ENCODE measurements at places on chromosomes 6 and 20. TPM values are rescaled to one million over a fixed set of nuclear protein-coding genes. Genes with fewer than 3 reads are reported as not detected.
A peak's percentile ranks its signal among the peaks of the same experiment; 100 is the strongest.

Gene ARHGAP18
- 17.0 TPM for total RNA-seq

GRCh38 chr20:3927486-3928291 is 38.5 kb downstream of the PANK2 start:
- H3K36me3 ChIP-seq, result peaks cover 36% of the 10 kb centered on the region
- peak; percentile 47 for DNase-seq
- no peaks in the 10 kb centered on the region for H3K27me3 ChIP-seq
- peaks cover 25% of the 10 kb centered on the region for H3K4me1 ChIP-seq

DNA sequence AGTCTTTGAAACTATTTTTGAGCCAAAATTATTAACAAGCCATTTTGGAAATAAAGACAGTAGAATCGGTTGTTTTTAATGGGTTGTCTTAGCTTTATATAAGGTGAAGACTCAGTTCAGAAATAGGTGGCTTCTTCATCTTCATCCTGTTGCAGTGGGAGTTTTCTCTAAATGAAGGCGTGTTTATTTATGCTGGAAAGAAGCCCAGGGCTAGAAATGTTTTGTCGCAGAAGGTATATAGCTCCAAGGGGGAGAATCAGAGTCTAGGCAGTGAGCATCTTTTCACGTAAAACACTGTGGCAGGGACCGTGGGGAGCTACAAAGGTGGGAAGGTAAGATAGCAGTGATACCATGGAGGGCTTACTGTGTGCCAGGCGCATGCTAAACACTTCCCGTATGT is 34.3 kb downstream of the FARS2 start:
- DNase-seq, result peak; percentile 69
- H3K27me3 ChIP-seq, result no peaks in the 10 kb centered on the region
- no peak overlapping the region for H3K27ac ChIP-seq
- no peak overlapping the region for H3K4me3 ChIP-seq

DNA sequence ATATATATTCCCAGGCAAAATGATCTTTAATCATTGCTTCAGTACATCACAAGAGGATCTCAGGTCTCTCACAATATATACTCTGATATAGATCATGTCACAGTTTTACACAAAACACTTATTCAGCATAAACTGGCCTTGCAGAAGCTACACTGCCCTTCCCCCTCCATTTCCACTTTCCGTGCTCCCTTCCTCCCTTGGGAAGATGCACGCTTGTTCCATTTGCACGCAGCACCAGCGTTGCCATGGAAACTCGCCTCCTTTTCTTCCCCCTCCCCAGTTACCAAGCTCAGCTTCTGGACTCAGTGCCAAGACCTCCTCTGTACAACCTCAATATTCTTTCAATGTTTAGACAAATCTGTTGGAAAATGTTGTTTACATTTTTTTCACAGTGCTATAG is 154.6 kb downstream of the RFPL4B start:
- H3K4me1 ChIP-seq, result peaks cover 9% of the 10 kb centered on the region
- H3K36me3 ChIP-seq, result no peaks in the 10 kb centered on the region
- H3K27ac ChIP-seq, result peak overlapping the region; percentile 0
- no peaks in the 10 kb centered on the region for H3K27me3 ChIP-seq
- DNase-seq, result peak; percentile 80

- no peaks in the 10 kb centered on the region for H3K27me3 ChIP-seq
- no peak for DNase-seq
- H3K4me3 ChIP-seq, result no peak overlapping the region
- peaks cover under 1% of the 10 kb centered on the region for H3K4me1 ChIP-seq
- H3K27ac ChIP-seq, result no peak overlapping the region
These were observed 25.2 kb upstream of the SGK1 start for GRCh38 chr6:134343066-134343465.

DNA sequence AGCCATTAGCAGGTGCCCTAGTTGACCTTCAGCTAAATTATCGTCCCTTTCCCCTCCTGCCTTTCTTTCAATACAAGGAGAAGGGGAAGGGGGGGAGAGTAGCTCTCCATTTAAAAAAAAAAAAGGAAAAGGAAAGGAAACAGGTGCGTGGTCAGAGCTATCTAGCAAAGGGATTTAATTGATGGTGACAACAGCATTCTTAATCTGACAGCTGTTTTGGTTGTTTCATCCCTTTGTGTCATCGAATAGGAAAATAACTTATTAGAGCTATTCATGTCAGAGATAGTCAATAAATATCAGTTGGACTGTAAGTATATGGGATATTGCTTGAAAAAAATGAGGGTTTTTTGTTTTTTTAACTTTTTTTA is 195.2 kb upstream of the SASH1 start:
- no peak overlapping the region for H3K27ac ChIP-seq
- H3K4me3 ChIP-seq, result no peak overlapping the region
- H3K4me1 ChIP-seq, result peaks cover 3% of the 10 kb centered on the region
- DNase-seq, result no peak
- H3K27me3 ChIP-seq, result peaks cover 4% of the 10 kb centered on the region
- no peaks in the 10 kb centered on the region for H3K36me3 ChIP-seq

Measured in IMR-90 (cell line).